NCI-H2171 (cell line): ENCODE measurements at places on chromosomes 7 and 10.
A peak's percentile ranks its signal among the peaks of the same experiment; 100 is the strongest.

GRCh38 chr7:133112335-133112734 lies 30.4 kb upstream of the CHCHD3 start:
- DNase-seq: no peak

DNA sequence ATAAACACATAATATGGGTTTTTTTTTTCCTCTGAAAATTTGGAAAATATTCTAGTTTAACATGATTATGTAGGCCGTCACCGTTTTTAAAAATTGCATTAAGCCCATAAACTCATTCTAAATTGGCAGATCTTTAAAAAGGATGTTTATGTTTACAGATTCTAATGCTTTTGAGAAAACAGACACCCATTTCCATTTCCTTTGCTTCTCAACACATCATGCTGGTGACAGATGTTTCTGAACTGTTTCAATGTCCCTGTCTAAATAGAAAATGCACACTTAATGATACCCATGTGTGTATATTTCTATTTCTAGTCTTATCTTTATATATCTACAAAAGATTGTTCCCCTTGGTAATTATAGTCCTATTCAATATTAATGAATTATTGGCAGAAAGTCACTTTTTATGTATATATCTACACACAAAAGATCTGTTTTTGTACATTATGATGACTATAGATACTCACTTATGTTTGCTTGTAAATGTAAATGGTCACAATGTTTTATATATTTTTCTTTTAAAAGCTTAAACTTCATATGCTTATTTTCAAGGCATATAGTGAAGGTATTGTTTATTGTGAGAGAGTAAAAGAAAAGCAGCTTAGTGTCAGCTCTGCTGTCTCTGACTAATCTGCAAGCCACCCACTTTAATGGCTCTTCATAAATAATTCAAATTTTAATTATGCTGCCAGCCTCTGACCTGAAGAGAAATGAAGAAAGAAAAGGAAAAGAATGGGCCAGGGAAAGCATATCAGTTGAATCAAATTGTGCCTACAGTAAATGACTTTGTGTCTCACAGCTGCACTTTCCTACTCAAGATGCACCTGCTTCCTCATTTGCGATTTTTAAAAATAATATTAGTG lies 179.4 kb downstream of the CACNA2D1 start:
- no peak for DNase-seq

DNA sequence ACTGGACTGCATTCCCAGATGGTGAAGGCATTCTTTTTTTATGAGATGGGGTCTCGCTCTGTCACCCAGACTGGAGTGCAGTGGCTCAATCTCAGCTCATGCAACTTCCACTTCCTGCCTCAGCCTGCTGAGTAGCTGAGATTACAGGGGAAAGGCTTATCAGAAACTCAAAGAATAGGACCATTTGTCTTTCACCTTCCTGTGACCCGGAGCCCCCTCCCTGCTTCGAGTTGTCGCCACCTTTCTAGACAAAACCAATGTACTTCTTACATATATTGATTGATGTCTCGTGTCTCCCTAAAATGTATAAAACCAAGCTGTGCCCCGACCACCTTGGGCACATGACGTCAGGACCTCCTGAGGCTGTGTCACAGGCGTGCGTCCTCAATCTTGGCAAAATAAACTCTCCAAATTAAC lies 1.8 kb upstream of the METTL27 start:
- no peak for DNase-seq

- no peak for DNase-seq
Observed at GRCh38 chr7:128892521-128893250, 17.8 kb downstream of the KCP start.

DNA sequence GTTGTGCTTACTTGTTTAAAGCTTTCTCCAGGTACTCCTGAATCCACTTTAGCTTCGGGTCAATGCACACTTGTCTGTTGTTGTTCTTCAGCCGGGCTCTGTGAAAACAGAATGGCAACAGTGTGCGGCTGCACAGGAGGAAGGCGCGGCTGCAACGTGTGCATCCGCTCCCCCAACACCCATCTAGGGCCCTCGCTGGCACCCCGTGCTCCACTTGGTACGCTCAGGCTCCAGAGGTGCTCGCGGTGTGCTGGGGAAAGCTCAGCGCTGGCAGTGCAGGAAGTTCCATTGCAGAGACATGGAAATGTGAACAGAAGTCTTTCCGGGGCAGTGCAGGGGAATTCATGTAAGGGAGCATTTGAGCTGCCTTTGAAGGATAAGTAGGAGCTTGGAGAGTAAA lies 6.3 kb downstream of the CXCL12 start:
- no peak for DNase-seq

- DNase-seq: no peak
Observed at GRCh38 chr10:101575580-101576210, 12.4 kb downstream of the POLL start.

DNA sequence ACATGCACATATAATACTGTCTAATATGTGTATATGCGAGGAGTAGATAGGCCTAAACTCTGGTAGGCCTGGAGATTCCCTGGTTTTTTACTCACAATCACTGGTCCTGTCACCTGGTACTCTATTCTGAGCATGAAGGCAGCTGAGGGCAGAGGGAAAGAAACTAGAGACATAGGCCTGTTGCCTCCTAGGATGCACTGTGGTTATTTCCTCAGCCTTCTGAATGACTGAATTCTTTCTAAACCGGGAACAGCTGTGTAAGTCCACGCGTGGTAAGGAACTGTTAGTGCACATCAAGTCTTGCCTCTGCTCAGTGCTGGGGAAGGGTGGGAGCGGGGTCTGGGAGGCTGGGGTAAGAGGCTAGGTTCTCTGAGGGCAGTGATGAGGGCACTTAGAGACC lies 7.7 kb downstream of the KAZALD1 start:
- no peak for DNase-seq

- no peak for DNase-seq
Observed at GRCh38 chr10:6702030-6702429, 122.0 kb upstream of the PRKCQ start.

- no peak for DNase-seq
Observed at GRCh38 chr7:158255558-158255957, 332.1 kb downstream of the PTPRN2 start.

DNA sequence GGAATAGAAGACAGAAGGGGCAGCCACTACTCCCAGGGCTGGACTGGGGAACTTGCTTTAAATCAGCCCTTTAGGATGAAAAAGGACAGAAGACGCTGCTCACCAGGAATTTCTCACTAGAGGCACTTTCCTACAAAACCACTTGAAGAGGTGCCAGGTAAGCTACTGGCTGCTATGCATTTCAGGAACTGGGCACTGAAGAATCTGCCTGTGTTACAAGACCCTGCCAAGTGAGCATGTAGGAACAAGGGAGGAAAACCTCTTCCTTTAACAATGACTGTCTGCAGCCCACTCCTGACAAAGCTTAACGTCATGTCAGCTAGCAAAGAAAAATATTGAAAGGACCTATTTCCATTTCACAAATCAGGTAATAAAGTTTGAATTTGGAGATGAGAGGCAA lies 5.8 kb upstream of the AGMO start:
- no peak for DNase-seq

- no peak for DNase-seq
Observed at GRCh38 chr10:68857005-68857404, 29.7 kb downstream of the STOX1 start.

- DNase-seq: no peak
Observed at GRCh38 chr10:95234951-95235350, 40.9 kb downstream of the ACSM6 start.

DNA sequence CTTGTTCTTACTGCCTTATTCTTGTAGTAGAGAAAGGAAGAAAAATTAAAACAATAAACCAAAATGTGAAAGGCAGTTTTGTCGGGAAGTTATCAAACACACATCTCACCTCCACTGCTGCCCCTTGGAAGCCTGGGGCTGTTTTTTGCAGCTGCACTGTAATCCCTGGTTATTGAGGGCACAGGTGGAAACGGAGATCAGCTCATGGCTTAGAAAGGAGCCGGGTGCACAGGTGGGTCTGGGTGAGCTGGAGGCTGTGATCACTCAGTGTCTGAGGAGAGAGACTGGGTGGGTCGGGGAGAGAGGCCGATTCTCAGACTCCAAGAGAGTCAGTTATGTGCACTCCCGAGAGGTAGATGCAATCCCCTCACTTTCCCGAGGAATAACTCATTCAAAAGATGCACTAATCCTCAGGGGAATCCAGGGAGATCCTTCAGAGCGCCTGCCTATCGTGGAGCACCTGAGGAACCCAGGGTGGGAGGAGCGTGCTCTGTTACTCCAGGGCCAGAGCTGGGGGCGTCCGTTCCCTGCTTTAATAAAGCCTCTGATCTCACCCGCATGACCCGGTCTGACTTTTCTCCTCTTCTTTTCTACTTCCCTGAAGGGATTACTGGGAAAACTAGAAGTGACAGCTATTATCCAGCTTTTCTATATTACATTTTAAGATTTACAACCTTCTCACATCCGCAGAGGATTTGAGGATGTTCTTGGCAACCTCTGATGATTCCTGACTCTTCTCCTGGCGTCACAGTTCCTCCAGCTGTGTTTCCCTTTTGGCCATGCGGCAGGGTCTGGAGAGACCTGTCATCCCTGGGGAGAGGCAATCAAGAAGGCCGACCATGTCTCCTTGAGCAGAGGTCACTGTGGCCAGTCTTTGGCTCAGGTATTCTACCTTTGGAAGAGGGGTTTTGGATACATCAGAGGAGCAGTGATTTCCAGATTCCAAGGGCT lies 82.1 kb downstream of the CAMK1D start:
- DNase-seq: no peak

DNA sequence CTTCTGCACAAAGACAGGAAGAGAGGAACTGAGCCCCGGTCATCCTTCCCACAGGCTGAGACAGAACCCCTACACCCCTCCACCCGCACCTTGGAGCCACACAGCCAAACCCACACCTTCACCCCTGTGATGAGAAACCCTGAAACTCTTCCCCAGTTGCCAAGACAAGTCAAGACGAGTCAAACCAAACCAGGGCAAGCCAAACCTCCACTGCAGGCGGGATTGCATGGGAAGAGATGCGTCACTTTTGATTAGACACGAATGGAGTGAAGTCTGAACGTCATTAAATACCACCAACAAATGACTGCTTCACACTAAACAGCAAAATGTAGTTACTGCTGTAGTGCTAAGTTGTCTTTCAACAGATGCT lies 73.8 kb downstream of the PRPF18 start:
- no peak for DNase-seq

DNA sequence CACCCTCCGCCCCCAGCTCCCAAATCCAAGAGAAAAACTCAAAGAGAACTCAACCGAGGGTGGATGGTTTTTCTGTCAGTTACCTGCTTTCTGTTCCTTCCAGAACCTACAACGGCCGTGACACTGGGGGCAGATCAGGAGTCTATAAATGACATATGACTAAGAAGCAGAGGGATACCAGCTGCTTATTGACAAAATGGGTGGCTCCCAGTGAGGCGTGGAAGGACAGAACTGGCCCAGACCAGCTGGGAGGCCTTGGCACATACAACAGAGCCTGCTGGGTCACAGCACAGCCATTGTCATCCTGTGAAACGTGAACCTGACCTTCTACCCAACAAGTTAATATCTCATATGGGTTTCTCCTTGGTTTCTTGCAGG lies 84.3 kb upstream of the ADRB1 start:
- no peak for DNase-seq

DNA sequence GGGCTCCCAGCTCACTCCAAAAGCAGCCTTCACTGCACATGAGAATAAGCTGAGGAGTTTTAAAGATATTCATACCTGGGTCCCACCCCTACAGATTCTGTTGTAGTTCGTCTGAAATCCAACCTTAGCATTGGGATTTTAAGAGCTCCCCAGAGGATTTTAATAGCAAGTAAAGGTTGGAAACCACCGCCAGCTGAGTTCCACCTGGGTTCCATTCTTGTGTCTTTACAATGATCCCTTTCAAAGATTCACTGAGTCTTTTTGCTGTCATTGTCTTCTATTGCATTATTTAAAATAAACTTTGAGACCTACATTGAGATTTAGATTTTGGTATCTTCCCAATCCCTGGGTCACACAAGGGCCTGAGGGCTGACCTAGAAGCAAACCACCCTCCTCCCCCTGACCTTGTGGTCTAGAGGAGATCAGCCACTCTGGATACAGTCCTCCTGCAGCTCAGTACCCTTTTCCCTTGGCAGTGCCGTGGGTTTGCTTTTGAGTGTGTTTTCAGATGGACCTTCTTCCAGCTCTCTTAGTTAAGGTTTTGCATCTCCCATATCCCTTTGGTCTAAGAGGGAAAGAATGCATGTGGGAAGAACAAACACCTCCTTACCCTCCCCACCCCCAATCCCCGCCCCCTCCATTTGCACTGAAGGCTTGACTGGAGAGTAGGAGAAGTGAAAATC lies 22.6 kb upstream of the SIRT1 start:
- DNase-seq: peak; percentile 18

DNA sequence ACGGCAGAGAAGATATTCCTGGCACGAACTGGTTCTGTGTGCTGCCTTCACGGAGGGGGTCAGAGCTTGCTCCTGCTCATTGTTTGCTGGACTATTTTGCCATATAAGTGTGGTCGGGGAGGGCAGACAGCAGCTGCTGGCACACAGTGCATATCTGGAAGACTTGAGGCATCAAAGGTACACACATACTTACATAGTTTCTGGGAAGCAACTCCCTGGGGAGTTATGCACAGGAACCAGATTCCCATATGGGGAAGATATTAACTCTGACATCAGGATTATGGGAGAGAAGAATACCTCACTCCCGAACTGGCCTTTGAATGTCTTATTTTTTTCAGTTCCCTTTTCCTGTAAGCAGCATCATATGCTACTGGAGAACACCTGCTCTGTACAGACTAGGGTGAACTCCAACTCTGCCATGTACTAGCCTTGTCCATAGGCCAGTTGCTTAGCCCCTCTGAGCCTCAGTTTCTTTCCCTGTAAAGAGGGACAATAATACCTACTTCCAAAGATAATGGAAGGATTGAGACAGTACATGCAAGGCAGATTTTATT lies 41.5 kb downstream of the LGI1 start:
- DNase-seq: no peak

DNA sequence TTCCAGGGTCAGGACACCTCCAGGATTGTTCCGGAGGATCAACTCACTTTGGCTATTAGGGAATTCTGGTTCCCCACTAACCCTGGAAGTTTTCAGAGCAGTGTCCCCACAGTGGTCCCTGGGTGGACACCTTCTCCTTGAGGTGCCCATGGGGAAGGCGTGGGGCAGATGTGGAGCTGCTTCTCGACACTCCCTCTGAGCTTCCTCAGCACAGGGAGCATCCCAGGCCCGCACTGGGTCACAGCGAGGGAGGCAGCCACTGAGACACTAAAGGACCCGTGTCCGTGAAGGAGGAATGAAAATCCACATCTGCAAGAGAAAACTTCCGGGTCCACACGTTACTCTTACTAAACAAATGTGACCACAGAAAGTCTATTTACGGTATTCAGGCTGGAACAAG lies 48.2 kb upstream of the MNX1 start:
- no peak for DNase-seq

- no peak for DNase-seq
Observed at GRCh38 chr7:77979219-77979618, 180.6 kb downstream of the PHTF2 start.

GRCh38 chr10:34137201-34137600 lies 677.9 kb downstream of the PARD3 start:
- no peak for DNase-seq

- no peak for DNase-seq
Observed at GRCh38 chr7:20508109-20508508, 107.4 kb upstream of the ABCB5 start.

GRCh38 chr10:113504423-113504822 lies 48.4 kb upstream of the HABP2 start:
- DNase-seq: no peak

- no peak for DNase-seq
Observed at GRCh38 chr7:121337398-121337797, 8.6 kb downstream of the WNT16 start.
